Activated T-helper 1 cell treated with anti-CD3 and anti-CD28 coated beads, Interleukin-2, amount 50 U/mL, for 16 hours (primary cell): ENCODE measurements at places on chromosomes 3 and 15.

GRCh38 chr3:151721294-151721693, 12.4 kb upstream of the AADACL2 start:
- no peak for DNase-seq

GRCh38 chr3:5221701-5222100, 34.2 kb downstream of the EDEM1 start:
- no peak for DNase-seq

- no peak for DNase-seq
Observed at GRCh38 chr3:177358091-177358976, 161.1 kb upstream of the TBL1XR1 start.

DNA sequence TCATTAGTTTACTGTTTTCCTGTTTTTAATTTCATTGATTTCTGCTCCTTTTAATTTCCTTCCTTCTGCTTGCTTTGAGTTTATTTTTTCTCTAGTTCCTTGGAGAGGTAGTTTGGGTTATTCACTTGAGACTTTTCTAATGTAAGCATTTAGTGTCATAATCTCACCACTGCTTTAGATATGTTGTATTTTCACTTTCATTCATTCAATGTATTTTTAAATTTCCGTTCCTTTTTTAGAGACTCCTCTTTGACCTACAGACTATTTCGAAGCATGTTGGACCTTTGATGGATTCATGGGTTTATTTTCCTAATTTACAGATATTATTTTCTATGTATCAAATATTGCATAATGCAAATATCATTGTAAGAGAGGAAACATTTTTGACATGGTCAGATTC, 23.3 kb downstream of the KLHL18 start:
- DNase-seq, result no peak

- no peak for DNase-seq
Observed at GRCh38 chr3:175404027-175404426, 544.9 kb downstream of the NAALADL2 start.

GRCh38 chr3:190436331-190436730, 13.4 kb downstream of the TMEM207 start:
- DNase-seq, result no peak

- DNase-seq, result no peak
Observed at GRCh38 chr3:132592216-132592615, 4.9 kb upstream of the ACKR4 start.

DNA sequence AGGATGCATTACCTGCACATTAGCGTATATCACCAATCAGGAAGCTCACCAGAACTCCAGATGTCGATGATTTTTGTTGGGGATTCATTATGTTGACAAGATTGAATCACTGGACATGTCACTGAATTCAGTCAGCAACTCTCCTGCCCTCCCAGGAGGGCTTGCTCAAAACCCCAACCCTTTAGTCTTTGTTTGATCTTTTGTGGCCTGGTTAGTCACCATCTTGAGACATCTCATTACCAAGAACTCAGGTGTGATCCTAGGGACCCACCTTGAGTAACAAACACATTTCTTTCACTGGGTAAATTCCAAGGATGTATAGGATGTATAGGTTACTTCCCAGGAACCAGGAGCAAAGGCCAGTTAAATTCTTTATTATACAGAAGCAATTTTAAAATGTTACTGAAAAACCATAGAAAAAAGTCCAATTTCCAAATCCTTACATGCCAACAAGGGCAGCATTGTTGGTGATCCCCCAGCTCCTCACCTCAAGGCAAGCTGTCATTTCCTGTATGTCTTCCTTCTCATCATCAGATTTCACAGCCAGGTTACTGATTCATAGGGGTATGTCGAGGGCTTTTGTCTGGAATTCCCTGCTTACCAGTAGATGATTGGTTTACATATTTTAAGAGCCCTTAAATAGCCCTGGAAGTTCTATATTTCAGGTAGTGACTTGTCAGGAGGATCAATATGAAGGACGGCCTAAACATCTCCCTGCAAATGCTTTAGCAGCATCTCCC, 11.7 kb downstream of the SNRPN start:
- no peak for DNase-seq

GRCh38 chr3:161414907-161415306, 43.6 kb upstream of the SPTSSB start:
- DNase-seq, result no peak

GRCh38 chr3:50345586-50346234, at the start of gene ZMYND10:
TSS of gene ZMYND10 (minus strand) at chr3:50345732. CDS start at chr3:50345579, 153 bp downstream.
- DNase-seq, result peak; percentile 67

GRCh38 chr3:193731656-193732055, 138.6 kb downstream of the OPA1 start:
- no peak for DNase-seq

DNA sequence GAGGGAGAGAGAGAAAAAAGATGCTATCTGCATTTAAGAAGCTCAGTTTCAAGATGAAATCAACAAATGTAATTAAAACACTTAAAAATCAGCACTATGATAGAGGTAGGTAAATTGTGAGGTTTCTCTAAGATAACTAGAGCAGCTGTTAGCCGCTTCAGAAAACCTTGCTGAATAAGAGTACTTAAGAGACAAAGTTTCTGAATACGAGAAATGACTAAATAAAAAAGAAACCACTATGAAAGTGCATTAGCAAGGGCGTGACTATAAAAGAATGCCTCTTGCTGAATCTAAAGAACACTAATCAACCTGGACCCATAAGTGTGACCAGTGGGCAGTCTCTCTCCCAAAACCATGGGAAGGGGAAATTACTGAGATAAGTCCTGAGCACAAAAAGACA, 41.8 kb downstream of the IQCB1 start:
- no peak for DNase-seq

GRCh38 chr15:71545223-71545760, 265.1 kb upstream of the NR2E3 start:
- DNase-seq, result no peak

- DNase-seq, result no peak
Observed at GRCh38 chr15:51782357-51782896, 31.0 kb downstream of the TMOD2 start.

DNA sequence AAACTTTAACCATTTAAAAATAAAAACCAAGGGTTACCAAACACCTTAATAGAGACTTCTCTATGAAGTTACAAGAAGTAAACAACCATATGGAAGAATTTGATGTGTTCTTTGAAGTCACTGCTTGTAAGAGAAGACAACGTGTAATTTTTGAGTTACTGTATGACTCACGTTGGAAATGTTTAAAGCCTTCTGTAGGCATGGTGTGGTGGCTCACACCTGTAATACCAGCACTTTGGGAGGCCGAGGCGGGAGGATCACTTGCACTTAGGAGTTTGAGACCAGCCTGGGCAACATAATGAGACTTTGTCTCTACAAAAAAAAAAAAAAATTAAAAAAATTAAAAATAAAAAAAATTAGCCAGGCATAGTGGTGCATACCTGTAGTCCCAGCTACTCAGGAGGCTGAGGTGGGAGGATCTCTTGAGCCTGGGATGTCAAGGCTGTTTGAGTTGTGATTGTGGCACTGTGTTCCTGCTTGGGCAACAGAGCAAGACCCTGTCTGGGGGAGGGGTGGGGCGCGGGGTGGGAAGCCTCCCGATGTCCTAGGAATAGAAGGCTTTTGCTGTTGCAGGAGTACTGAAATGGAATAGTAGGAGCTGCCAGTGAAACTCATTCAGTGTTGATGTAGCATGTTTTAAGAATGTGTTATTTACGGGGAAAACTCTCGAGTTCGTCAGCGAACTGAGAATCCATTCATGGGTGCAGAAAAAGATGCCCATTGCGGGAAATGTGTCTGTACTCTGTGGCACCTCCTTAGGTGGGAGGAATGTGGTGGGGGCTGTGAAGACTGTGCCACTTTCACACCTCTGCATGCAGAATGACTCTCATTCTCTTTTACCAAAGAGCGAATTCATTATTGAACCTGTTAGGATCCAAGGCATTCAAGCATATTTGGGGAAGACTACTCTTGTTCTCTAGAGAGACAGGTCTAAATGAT, 134.2 kb downstream of the FNDC3B start:
- no peak for DNase-seq

DNA sequence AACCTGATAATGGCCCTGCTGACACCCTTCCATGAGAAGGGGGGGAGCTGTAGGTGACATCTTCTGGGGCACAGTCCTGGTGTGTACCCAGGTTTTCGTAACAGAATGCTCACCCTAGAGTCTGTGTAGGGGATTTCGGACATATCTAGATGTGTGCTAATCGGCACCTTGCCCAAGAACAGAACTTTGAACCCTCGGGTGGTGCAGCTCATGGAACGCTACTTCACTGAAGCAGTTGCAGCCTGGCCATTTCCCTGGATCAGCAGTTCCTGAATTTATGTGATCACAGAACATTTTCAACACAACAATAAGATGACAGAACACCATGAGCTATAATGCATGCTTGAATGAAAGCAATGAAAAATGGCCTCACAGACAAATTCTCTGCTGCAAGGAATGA, 57.5 kb upstream of the MUC13 start:
- DNase-seq, result no peak

- no peak for DNase-seq
Observed at GRCh38 chr3:106688464-106688863, 688.8 kb upstream of the CCDC54 start.

- no peak for DNase-seq
Observed at GRCh38 chr3:172225215-172225707, 185.9 kb downstream of the FNDC3B start.

- no peak for DNase-seq
Observed at GRCh38 chr3:50525987-50526386, 22.6 kb upstream of the CACNA2D2 start.

- no peak for DNase-seq
Observed at GRCh38 chr15:71440489-71441110, 325.3 kb downstream of the THSD4 start.
